ENCODE measurements at places on chromosomes 5 and 9.

DNA sequence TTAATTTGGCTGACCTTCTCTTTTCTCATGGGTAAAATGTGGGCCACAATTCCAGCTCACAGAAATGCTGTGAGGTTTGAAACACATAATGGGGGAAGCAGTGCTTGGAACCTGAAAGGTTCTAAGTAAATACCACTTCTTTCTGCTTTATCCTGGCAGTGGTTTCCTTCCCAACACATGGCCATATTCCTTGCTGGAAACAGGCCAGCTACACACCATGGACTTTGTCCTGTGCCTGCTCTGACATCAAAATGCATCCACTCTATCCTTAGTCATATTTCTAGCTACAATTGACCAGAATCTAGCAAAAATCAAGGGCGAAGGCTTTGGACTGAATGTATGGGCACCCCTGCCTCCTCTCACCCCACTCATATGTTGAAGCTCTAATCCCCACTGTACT lies 93.1 kb upstream of the TRPC7 start:
- H3K4me3 ChIP-seq = no peak overlapping the region
- DNase-seq = no peak
- H3K36me3 ChIP-seq = no peaks in the 10 kb centered on the region
- H3K27me3 ChIP-seq = no peaks in the 10 kb centered on the region
- H3K4me1 ChIP-seq = no peaks in the 10 kb centered on the region

GRCh38 chr5:174523311-174524071 lies 200.9 kb upstream of the MSX2 start:
- DNase-seq = no peak
- H3K27ac ChIP-seq = no peak overlapping the region
- H3K27me3 ChIP-seq = peaks cover 5% of the 10 kb centered on the region
- peaks cover 2% of the 10 kb centered on the region for H3K4me1 ChIP-seq
- no peak overlapping the region for H3K4me3 ChIP-seq

DNA sequence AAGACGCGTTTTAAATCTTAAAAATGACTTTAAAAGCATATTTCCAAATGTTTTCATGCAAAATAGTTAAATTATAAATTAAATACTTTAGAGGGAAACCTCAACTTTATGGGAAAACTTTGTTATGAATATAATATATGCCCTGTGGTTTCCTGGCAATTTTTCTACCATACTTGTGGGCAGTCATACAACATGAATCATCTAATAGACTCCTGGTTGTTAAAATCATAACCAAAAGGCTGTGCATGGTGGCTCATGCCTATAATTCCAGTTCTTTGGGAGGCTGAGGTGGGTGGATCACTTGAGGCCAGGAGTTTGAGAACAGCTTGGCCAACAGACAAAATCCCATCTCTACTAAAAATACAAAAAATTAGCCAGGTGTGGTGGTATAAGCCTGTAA lies 18.2 kb downstream of the ATP10B start:
- no peak overlapping the region for H3K4me3 ChIP-seq
- H3K27me3 ChIP-seq = no peaks in the 10 kb centered on the region
- no peaks in the 10 kb centered on the region for H3K4me1 ChIP-seq
- no peak for DNase-seq

DNA sequence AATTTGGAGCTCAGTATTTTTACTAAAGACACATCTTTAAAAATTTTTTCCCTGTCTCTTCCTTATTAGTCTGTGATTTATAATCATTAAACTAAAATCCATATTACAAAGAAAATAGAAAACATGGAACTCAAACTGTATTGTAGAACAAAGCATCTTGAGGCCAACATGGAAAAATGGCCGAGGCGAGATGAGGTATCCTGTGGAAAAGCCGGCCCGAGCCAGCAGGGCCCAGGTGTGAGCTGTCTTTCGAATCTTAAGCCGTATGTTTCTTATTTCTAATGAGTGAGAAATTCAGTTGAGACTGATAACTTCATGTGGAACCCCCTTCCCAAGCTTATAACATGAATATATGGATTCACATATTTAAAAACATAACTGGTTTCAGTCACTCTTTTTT lies 170.4 kb upstream of the OTULINL start:
- H3K27ac ChIP-seq = peak overlapping the region; percentile 11
- DNase-seq = no peak
- H3K27me3 ChIP-seq = peaks cover 4% of the 10 kb centered on the region
- no peak overlapping the region for H3K4me3 ChIP-seq
- peaks cover 42% of the 10 kb centered on the region for H3K4me1 ChIP-seq

DNA sequence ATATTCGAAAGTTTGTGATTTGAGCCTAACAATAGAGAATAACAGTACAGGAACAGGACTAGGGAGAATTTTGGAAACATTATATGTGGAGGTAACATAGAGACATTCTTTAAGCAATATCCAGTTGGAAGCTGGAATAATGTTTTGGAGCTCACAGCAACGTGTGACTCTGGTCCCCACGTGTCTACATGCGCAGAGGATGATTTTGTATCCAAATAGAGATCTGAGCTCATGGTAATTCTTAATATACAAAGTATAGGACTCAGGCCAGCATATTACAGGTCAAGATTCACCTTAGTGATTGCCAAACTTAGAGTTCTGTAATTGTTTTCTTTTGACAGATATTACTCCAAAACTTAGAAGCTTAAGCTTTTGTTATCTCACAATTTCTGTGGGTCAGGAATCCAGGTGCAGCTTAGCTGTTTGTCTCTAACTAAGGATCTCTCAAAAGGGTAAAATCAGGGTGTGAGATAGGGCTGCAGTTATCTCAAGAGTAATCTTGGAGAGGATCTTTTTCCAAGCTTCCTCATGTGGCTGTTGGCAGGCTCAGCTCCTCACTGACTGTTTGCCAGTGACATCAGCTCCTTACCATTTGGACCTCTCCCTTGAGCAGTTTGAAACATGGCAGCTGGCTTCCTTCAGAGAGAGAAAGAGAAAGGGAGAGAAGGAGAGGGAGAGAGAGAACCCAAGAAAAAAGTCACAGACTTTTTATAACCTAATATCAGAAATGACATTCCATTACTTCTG lies 272.0 kb upstream of the ZNF462 start:
- no peak for DNase-seq
- no peaks in the 10 kb centered on the region for H3K36me3 ChIP-seq
- no peaks in the 10 kb centered on the region for H3K4me1 ChIP-seq
- H3K27me3 ChIP-seq = no peaks in the 10 kb centered on the region
- H3K4me3 ChIP-seq = no peak overlapping the region
- no peak overlapping the region for H3K27ac ChIP-seq

GRCh38 chr9:109812818-109813281 lies 32.9 kb downstream of the PALM2AKAP2 start:
- DNase-seq = no peak
- H3K27me3 ChIP-seq = peaks cover 22% of the 10 kb centered on the region
- no peaks in the 10 kb centered on the region for H3K36me3 ChIP-seq
- H3K4me1 ChIP-seq = no peaks in the 10 kb centered on the region
- H3K27ac ChIP-seq = no peak overlapping the region

GRCh38 chr9:136074706-136075105 lies 20.4 kb downstream of the NACC2 start:
- H3K27ac ChIP-seq = no peak overlapping the region
- no peaks in the 10 kb centered on the region for H3K36me3 ChIP-seq
- H3K27me3 ChIP-seq = no peaks in the 10 kb centered on the region
- H3K4me1 ChIP-seq = peaks cover 8% of the 10 kb centered on the region
- H3K4me3 ChIP-seq = no peak overlapping the region

DNA sequence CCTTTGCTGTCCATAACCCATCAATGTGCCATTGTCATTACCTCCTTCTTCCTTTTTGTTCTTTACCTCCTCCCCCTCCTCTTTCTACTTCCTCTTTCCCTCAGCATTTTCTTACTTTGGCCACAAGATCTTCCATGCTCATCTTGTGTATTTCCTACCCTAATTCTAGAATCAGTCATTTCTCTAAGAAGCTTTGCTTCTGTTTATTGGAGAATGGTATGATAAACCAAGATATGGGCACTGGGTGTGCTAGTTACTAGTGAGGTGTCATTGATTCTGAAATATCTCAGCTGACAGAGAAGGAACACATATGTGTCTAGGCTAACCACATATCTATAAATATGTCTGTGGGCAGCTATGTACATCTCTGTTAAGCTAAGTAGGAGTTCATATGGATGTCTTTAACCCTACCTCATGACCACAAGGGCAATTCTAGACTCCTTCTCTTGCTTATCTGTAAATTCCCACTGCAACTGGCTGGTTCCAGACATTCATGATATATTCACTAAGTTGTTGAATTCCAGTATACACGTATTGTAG lies 2051.3 kb upstream of the CDH9 start:
- DNase-seq = no peak
- no peak overlapping the region for H3K4me3 ChIP-seq
- H3K36me3 ChIP-seq = no peaks in the 10 kb centered on the region
- H3K4me1 ChIP-seq = no peaks in the 10 kb centered on the region

DNA sequence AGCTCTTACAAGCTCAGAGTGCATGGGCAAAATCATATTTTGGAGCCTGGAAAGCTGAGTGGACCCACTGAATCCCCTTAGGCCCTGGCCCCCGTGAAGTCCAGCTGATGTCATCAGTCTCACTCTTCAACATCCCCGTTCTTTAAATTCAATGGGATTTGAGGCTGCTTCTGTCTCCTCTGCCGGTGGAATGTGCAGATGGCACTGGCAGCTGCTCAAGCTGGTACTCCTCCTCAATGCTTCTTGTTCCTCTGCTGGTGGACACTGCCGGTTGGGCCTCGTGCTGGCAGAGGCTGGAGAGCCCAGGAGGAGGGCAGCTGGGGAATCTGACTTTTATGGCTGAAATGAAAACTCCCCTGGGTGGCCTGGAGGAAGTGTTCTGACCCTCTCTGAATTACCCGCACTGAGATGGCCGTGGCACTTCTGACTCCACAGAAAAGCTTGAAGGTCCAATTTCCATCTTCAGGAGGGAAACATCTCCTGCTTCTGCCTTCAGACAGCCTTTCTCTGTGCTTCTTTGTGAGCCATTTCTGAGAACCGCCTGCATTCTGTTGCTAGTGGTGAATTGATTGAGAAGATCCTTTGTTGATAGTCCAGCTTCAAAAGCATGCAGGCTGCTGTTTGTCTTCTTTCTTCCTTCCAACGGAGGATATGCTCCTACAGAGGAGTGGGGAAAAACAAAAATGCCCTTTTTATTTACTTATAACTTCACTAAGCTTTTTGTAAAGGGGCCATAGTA lies 298.9 kb downstream of the TMEM38B start:
- no peaks in the 10 kb centered on the region for H3K4me1 ChIP-seq
- DNase-seq = no peak
- no peaks in the 10 kb centered on the region for H3K27me3 ChIP-seq
- H3K27ac ChIP-seq = no peak overlapping the region
- no peaks in the 10 kb centered on the region for H3K36me3 ChIP-seq

DNA sequence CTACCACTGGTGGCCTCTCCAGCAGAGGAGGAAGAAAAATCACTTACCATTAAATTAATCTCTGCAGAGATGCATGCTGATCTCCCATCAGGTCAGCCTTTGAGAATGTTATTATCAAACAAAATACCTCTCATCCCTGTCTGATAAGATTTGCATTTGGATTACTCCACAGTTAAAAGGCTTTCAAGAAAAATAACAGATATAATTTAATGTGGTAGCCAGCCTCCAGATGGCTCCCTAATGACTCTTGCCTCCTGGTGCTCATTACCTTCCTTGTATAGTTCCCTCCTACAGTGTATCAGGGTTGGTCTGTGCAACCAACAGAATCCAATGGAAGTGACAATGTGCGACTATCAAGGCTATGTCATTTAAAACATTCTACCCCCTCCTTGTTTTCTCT lies 63.6 kb upstream of the TNPO1 start:
- no peak overlapping the region for H3K27ac ChIP-seq
- H3K36me3 ChIP-seq = no peaks in the 10 kb centered on the region
- no peak for DNase-seq
- H3K4me3 ChIP-seq = no peak overlapping the region

- peaks cover 24% of the 10 kb centered on the region for H3K27me3 ChIP-seq
- no peak overlapping the region for H3K27ac ChIP-seq
- no peak for DNase-seq
- H3K36me3 ChIP-seq = no peaks in the 10 kb centered on the region
Observed at GRCh38 chr5:6473284-6473683, 24.6 kb downstream of the UBE2QL1 start.

DNA sequence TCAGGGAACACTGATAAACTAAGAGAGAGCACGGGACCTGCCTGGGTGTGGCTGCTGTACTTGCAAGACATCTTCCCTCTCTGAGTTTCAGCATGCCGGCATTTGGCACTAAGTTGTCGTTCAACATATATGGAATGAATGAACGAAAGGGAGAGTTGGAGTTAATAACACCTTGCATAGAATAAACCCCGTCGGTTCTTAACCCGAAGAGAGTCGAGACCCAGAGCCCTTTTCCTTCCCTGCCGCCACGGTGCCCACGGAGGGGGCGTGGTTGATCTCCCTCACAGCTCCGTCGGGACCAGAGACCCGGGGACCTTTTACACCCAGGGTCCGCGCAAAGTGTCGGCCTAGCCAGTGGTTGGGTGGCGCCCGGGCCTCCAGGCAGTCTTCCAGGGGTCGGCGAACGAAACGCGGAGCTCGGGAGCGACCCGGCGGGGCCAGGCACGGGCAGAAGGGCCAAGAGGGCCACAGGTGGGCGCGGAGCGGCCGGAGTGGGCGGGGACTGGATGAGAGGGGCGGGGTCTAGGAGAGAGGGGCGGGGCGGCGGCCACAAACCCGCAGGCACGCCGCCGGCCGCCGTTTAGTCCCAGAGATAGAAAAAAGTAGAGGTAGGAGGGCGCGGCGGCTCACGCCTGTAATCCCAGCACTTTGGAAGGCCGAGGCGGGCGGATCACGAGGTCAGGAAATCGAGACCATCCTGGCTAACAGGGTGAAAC lies 735 bp upstream of the RPL26L1 start:
- peaks cover 32% of the 10 kb centered on the region for H3K4me1 ChIP-seq
- peak overlapping the region; percentile 88 for H3K4me3 ChIP-seq
- H3K27me3 ChIP-seq = peaks cover 18% of the 10 kb centered on the region
- DNase-seq = peak; percentile 71
- peak overlapping the region; percentile 97 for H3K27ac ChIP-seq

DNA sequence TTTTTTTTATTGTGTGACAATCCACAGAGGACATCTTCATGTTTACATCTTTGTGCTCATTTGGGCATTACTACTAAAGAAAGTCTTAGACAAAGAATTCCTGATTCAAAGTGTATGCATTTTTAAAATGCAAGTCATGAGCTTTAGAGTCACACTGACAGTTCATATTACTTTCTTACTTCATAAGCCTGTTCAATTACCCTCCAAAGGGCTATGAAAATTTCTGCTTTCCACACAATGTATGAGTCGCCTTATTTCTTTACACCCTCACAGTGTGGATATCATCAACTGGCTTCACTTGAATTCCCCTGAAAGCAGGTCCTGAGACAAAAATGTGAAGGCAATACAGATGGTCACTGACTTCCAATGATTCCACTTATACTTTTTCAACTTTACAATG lies 280.4 kb upstream of the PTGER4 start:
- DNase-seq = no peak
- no peak overlapping the region for H3K27ac ChIP-seq
- no peak overlapping the region for H3K4me3 ChIP-seq
- no peaks in the 10 kb centered on the region for H3K27me3 ChIP-seq
- peaks cover 43% of the 10 kb centered on the region for H3K4me1 ChIP-seq
- peaks cover 5% of the 10 kb centered on the region for H3K36me3 ChIP-seq

GRCh38 chr9:117535973-117536372 lies 121.1 kb upstream of the ASTN2 start:
- no peak overlapping the region for H3K27ac ChIP-seq
- no peak for DNase-seq
- no peaks in the 10 kb centered on the region for H3K27me3 ChIP-seq
- H3K4me1 ChIP-seq = no peaks in the 10 kb centered on the region
- H3K4me3 ChIP-seq = no peak overlapping the region

Data from activated naive CD4-positive, alpha-beta T cell treated with anti-CD3 and anti-CD28 coated beads, Interleukin-2, amount 10 ng/mL, durations not matched to agents 7 days and 5 days (primary cell).